ENCODE measurements at places on chromosomes 13 and 19.

DNA sequence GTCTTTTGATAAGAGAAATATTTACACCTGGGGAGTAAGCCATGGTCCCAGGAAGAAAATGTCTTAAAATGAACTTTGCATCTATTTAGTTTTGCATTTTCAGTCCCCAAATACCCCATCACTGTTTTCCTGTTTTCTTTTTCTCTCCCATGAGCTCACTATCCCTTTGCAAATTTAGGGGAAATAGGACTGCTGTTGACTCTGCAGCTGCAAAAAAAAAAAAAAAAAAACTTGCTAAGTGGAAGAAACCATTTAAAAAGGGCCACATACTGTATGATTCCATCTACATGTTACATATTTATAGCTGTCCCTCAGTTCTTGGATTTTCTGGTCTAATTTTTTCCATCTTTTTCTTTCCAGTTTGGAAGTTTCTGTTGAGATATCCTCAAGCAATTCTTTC is 98.2 kb upstream of the SERP2 start:
- no peak for DNase-seq

GRCh38 chr19:13095934-13096927 is 6.4 kb downstream of the LYL1 start:
- no peak for DNase-seq

DNA sequence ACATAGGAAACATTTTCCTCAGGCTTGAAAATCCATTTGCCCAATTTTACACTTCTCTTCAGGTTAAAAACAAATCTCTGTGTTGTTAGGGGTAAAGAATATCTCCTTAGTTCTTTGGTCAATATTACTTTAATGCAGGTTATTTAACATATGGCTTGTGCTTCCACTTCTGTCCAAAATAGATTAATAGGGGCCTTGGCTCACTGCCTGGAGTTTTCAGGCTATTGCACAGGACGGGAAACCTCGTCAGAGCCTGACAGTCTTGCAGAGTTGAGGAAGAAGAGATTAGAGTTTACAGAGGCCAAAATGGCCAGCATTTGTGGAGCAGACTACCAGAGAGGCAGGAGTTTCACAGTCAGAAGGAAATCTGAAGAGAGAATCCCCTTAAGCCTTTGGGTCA is 863.9 kb upstream of the GPC6 start:
- DNase-seq, result peak; percentile 25

DNA sequence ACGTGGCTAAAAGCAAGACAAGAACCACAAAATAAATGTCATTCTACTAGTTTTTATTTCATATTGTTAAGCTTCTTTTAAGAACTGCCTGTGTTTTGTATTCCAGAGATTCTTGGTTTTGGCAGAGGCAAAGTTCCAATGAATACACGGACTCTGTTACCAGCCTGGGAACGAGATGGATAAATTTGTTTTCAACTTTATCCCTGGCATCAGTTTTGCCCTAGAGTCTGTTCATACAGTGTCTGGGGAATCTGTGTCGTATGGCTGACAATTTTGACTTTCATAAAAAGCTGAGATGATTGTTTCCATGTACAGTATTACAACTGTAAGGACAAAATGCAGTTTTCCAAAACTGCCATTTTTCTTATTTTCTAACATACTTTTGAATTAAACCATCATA is 327.6 kb downstream of the TBC1D4 start:
- no peak for DNase-seq

All from fibroblast of skin of abdomen (primary cell).